Effector CD4-positive, alpha-beta T cell (primary cell): ENCODE measurements at places on chromosomes 7 and 10.
A peak's percentile ranks its signal among the peaks of the same experiment; 100 is the strongest.

DNA sequence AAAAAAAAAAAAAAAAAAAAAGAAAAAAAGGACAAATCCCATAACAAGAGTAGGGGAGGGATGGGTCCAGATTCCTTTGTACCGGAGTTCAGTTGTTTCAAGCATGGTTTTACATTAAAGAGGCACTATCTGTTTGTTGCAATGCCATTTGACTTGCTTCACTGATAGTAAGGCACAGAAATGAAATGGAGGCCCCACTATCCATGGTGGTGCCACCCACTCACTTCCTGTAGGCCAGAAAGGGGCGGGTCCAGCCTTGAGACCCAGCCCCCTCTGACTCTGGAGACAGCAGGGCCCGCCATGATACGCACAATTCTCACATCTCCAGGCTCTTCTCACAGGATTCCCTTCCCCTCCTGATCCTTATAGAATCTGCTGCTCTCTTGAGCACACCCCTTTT is 100.0 kb downstream of the CLEC2L start:
- DNase-seq: no peak

DNA sequence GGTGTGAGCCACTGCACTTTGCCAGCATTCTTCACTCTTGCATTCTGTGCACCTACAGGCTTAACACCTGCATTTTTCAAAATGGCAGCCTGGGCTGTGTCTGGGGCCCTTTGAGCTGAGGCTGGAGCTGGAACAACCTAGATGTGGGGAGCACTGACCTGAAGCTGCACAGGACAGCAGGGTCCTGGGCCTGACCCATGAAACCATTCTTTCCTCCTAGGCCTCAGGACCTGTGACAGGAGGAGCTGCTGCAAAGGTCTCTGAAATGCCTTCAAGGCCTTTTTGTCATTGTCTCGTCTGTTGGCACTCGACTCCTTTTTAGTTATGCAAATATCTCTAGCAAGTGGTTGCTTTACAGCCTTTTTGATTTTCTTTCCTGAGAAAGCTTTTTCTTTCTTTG is 82.3 kb downstream of the INPP5A start:
- DNase-seq: no peak

DNA sequence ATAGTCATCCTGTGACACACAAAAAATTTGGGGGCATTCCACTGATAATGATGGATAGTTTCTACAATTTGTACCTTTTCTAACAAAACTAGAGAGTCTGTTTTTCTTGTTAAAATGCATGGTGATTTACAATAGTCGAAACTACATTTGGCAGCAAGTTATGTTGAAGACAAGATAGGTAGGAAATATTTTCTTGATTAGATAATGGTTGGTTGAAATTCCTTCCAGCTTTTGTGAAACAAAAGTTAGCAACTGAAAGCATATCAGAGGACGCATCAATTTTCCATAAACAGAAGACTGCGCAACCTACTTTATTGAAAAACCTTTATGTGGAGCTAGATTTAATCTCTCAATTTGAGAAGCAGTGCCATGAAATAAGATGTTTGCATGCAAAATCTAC is 155.8 kb upstream of the GLI3 start:
- no peak for DNase-seq

DNA sequence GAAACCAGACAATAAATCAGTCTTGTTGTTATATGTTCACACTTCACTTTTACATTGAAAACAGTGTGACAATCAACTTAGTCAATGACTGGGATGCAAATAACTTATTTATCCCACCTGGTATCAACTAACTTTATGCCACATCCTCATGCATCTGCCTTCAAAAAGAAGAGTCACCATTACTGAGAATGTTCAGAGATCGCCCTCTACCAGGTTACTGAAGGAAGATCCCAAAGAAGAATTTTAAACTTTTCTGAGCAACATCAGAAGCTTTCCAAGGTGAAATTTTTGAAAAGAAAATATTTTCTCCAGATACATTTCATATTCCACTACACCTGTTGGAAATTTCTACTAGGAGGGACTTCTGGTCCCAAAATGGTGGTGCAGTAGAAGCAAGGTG is 359.5 kb downstream of the PTPRN2 start:
- DNase-seq: no peak

- DNase-seq: no peak
Measured at GRCh38 chr10:46223626-46224413, 63.0 kb upstream of the ANTXRL start.

DNA sequence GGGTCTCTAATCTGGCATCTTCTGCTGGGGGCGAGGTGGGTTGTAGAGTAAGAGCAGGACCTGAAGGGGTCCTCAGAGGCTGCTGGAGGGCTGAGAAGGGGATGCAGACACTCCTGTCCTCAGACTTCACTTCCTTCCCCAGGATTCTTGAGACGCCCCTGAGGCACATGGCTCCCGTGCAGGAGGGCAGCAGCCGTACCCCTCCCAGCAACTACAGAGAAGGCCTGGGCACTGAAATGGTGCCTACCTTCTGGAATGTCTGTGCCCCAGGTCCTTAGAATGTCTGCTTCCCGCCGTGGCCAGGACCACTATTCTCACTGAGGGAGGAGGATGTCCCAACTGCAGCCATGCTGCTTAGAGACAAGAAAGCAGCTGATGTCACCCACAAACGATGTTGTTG is 52.0 kb downstream of the VWA2 start:
- no peak for DNase-seq

- DNase-seq: no peak
Measured at GRCh38 chr10:48364659-48365405, 58.4 kb downstream of the MAPK8 start.

DNA sequence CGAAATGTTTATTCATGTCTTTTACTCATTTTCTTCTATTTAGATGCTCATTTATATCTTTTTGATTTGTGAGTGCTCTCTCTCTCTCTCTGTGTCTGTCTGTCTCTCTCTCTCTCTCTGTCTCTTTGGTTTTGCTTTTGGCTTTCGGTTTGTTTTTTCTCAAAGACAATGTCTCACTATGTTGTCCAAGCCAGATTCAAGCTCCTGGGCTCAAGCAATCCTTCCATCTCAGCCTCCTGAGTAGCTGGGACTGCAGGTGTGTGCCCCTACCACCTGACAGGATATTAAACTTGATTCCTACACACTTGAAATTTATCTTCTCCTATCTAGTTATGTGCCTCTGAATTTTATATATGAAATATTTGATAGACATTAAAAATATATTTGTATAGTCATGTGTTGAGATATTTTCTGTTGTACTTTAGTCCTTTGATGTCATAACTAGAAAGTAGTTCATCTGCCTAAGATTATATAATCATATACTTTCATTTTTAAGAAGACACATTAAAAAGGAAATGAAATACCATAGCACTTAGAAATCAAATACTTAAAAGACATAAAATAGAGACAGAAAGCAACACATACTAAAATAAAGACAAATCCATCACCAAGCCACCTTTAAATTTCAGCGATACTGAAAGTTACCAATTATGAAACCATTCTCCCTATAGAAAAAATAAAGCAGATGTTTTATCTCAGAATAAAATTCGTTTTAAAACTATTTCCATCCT is 68.1 kb upstream of the SFMBT2 start:
- DNase-seq: no peak

DNA sequence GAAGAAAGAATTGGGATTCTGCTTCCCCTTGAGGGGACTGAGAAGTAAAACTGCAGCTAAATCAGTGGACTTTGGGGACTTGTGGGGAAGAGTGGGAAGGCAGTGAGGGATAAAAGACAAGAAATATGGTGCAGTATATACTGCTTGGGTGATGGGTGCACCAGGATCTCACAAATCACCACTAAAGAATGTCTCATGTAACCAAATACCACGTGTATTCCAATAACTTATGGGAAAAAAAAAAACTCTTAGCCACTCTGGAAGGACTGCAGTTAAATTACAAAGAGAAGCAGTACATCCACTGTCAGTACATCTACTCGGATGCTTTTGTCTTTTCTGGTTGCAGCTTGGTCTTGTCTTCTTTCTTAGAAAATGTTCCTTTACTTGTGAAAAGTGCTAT is 27.4 kb upstream of the GOT1 start:
- DNase-seq: no peak

GRCh38 chr7:102122026-102122425 is 164.6 kb upstream of the SH2B2 start:
- no peak for DNase-seq

DNA sequence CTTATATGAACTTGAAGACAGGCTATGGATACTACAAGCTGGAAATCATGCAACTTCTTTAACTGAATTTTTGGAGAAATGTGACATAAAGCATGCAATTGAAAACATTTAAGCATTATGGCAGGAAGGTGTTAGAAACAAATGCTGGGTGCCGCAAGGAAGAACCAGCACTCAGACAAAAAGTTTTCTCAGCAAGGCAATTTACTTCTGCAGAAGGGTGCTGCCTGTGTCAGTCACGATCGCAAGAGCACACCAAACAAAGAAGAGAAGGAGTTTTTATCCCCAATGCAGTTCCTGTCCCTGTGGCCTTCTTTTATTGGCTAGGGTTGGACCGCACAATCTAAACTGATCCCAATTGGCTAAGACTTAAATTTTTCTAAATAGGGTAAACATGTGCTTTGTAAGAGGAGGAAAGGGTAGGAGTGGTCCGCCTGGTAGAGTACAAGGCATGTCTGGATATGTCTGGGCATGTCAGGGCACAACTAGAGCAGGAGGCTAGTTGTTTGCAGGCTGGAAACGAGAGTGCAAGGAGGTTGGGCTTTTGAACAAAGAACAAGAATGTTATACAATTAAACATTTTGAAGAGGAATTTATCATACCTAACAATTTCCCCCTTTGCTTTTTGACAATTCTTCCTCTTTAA is 109.6 kb upstream of the FAM3C start:
- DNase-seq: no peak

DNA sequence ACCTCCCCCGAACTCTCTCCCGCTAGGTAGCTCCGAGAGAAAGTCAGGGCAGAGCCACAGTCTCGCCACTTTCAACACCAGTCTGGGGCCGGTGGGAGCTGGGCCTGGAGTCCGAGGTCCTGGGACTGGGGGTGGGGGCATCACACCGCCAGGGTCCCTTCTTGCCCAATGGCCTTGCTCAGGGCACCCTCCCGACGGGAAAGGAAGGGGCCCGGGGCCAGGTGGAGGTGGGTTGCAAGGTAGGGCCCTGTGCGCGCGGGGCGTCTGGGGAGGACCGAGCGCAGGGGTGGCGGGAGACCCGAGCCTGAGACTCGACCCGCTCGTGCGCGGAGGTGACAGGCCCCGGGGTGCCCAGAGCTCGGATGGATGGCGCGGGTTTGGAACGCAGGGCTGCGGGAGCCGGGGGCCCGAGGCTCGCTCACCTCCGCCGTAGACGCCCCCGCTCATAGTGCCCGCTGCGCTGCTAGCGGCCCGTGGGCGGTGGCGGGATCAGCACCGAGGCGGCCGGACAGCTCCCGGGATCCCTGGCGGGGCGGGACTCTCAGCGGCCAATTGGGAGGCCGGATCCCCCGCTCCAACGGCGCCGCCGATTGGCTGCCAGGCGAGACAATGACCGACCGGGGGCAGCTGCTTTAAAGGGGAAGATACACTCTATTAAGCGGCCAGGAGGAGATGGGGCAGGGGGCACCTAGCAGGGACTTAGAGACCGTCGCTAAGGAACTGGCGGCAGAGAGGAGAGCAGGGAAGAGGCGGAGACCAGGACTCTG is at the start of gene ACTL6B:
TSS of gene ACTL6B (minus strand) at position 541 of the 767 bp plus-strand sequence. CDS start at position 447, 94 bp downstream.
- no peak for DNase-seq

DNA sequence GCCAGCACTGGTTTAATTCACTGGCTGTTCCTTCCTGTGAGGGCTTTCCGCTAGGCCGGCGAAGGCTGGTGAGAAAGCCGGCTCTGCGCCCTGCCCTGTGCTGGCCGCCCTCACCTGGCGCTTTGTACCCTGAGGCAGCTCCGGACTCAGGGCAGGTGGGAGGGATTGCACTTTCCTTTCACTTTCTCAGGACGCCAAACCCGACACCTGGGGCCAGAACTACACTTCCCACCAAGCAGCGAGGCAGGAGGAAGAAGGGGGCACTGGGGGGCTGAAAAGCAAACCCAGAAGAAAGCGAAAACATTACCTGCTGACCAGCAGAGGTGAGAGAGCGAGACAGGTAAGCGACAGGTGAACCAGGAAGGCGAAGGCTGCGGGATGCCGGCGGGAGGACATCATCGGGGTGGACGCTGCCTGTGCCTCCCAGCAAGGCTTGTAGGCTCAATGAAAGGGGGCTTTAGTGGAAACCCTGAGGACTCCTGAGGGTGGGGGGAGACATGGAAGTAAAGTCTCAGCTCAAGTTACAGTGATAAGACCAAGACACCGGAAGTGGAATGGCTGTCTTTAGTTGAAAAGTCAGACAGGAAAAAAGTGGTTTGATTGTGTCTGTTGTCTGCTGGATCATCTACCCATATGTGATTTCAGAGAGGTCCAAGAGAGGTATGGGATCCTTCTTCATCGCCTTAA is at the start of gene RAB19:
TSS of gene RAB19 (plus strand) at position 181 of the 687 bp plus-strand sequence. CDS start 3,589 bp downstream, outside the sequence.
- peak; percentile 26 for DNase-seq

- DNase-seq: no peak
Measured at GRCh38 chr10:49398000-49398861, 2.3 kb upstream of the DRGX start.

DNA sequence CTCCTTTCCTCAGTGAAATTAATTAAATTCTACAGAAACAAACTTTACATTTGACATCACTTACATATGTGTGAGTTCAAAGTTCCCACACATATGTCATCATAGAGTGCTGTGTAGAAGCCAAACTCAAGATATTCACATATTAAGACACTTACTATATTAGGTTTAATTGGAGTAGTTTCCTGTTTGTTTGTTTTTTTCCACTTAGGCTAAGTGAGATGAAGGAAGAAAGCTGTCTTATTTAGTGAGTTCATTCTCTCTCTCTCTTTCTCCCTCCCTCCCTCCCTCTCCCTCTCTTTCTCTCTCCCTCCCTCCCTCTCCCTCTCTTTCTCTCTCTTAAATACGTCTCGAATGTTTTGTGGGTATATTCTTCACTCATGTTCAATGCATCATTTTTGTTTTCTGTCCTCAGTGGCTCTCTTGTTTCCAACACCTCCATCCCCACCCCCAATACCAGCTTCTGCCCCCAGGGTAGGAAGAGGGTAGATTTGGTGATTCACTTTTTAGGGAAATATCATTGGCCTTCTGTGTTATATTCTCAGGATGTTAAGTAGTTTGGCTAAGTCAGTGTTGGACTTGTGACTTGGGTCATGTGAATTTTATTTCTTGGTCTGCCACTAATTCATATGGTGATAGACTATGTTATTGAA is 262.0 kb downstream of the FRMD4A start:
- no peak for DNase-seq

DNA sequence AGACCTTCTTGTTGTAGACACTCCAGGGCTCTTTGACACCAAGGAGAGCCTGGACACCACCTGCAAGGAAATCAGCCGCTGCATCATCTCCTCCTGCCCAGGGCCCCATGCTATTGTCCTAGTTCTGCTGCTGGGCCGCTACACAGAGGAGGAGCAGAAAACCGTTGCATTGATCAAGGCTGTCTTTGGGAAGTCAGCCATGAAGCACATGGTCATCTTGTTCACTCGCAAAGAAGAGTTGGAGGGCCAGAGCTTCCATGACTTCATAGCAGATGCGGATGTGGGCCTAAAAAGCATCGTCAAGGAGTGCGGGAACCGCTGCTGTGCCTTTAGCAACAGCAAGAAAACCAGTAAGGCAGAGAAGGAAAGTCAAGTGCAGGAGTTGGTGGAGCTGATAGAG is 5.5 kb downstream of the GIMAP7 start:
- DNase-seq: no peak

DNA sequence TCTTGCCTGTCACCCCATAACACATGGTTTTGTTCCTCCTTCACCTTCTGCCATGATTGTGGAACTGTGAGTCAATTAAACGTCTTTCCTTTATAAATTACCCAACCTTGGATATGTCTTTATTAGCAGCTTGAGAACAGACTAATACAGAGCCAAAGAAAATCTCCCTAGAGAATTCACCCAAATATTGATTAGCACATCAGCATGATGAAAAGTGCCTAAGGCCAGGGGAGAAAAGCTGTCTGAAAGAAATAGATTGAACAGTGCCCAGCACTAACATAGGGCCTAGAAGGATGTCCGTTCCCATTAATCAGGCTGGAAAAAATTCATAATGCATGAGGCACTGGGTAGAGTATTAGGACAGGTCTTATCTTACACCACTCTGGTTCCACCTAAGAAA is 111.9 kb upstream of the CALN1 start:
- no peak for DNase-seq
